ENCODE measurements at places on chromosomes 5 and 9.

DNA sequence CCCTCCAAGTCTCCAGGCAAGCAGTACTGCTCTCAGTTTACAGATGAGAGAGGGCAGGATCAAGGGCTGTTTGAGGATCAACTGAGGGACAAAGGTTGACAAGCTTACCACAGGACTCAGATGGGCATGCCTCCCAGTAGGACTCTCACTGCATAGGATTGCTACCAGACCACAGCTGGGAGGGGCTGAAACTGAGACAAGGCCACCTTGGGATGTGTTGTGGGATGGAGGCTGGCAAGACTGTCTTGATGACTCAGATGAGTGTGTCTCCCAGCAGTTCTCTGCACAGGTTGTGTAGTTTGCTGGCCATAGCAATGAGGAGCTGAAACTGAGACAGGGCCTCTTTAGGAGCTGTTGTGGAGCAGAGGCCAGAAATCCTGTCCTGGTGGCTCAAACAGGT lies 222.2 kb upstream of the IRX1 start:
- no peak for DNase-seq
- H3K27me3 ChIP-seq = no peaks in the 10 kb centered on the region
- no peak overlapping the region for H3K27ac ChIP-seq
- no peak overlapping the region for H3K4me3 ChIP-seq
- no peaks in the 10 kb centered on the region for H3K4me1 ChIP-seq
- H3K36me3 ChIP-seq = no peaks in the 10 kb centered on the region

- H3K4me3 ChIP-seq = no peak overlapping the region
- DNase-seq = no peak
Measured at GRCh38 chr5:133930061-133930812, 38.2 kb downstream of the C5orf15 start.

DNA sequence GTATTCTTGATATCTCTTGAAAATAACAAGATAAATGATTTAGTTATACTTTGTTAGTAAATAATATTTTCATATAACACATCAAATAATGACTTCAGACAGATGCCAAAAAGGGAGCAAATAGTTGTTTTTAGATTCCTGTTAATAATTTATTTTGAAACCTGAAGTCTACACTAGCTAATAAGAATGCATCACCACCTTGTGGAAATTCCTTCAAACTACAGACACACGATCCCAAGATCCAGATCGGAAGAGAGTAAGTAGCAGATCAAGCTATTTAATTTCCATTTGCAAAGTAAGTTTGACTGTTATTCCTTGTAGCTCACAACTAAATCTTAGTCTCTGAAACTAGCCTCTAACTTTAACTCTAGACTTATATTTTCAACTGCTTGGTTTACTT lies 35.5 kb upstream of the ISL1 start:
- no peak for DNase-seq
- no peaks in the 10 kb centered on the region for H3K36me3 ChIP-seq
- H3K4me3 ChIP-seq = no peak overlapping the region
- H3K4me1 ChIP-seq = peaks cover 6% of the 10 kb centered on the region
- H3K27ac ChIP-seq = no peak overlapping the region

GRCh38 chr9:108156270-108156998 lies 666.9 kb upstream of the KLF4 start:
- no peaks in the 10 kb centered on the region for H3K36me3 ChIP-seq
- no peak overlapping the region for H3K4me3 ChIP-seq
- peak overlapping the region; percentile 40 for H3K27ac ChIP-seq
- no peak for DNase-seq
- peaks cover 15% of the 10 kb centered on the region for H3K4me1 ChIP-seq
- H3K27me3 ChIP-seq = no peaks in the 10 kb centered on the region

- H3K27ac ChIP-seq = peak overlapping the region; percentile 55
- peaks cover 52% of the 10 kb centered on the region for H3K4me1 ChIP-seq
- H3K4me3 ChIP-seq = no peak overlapping the region
- H3K36me3 ChIP-seq = no peaks in the 10 kb centered on the region
- no peak for DNase-seq
- no peaks in the 10 kb centered on the region for H3K27me3 ChIP-seq
Measured at GRCh38 chr5:52947851-52948250, 41.3 kb upstream of the ITGA2 start.

- H3K27me3 ChIP-seq = no peaks in the 10 kb centered on the region
- peaks cover 8% of the 10 kb centered on the region for H3K4me1 ChIP-seq
- no peak for DNase-seq
Measured at GRCh38 chr9:114390952-114391351, 3.2 kb upstream of the AKNA start.

- no peaks in the 10 kb centered on the region for H3K27me3 ChIP-seq
- no peak overlapping the region for H3K27ac ChIP-seq
- no peaks in the 10 kb centered on the region for H3K36me3 ChIP-seq
- H3K4me1 ChIP-seq = no peaks in the 10 kb centered on the region
- no peak overlapping the region for H3K4me3 ChIP-seq
Measured at GRCh38 chr5:61205013-61205412, 42.7 kb upstream of the SMIM15 start.

- no peak for DNase-seq
- no peak overlapping the region for H3K4me3 ChIP-seq
- no peaks in the 10 kb centered on the region for H3K36me3 ChIP-seq
- no peaks in the 10 kb centered on the region for H3K27me3 ChIP-seq
Measured at GRCh38 chr5:124671193-124671592, 75.2 kb downstream of the ZNF608 start.

DNA sequence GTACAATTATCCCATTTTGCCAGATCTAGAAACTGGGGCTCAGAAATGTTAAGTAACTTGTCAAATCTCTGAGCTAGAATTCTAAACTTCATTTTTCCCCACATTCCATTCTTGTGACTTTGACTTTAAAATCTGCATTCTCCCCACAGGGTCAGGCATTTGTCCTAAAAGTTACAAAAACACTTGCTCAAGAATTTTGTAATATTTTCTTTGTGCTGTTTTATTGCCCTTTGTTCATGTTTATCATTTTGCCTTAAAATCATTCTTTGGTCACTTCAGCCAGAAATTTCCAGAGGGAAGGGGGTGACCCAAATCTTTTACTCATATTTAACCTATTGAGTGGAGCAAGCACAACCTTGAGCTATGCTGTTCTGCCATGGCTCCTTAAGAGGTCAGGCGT lies 120.1 kb upstream of the CCL21 start:
- H3K27me3 ChIP-seq = no peaks in the 10 kb centered on the region
- no peak for DNase-seq
- no peaks in the 10 kb centered on the region for H3K4me1 ChIP-seq
- no peaks in the 10 kb centered on the region for H3K36me3 ChIP-seq

DNA sequence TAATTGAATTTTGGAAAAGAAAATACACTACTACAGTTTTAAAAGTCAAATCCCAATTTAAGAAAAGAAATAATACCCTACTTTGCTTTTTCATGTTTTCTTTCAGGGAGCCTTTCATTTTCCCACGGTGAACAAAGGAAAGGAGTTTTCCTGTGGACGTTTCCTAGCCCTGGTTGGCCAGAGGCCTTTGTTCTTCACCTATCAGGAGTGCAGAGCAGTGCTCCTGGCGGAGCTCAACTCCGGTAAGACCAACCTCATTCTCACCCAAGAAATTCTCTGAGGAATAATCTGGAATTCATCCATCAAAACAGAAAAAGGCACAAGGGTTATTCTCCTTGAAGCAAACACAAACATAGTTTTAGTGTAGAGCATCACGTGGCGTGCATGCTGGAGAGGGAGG lies 248.9 kb downstream of the ADGRV1 start:
- no peak for DNase-seq
- H3K4me3 ChIP-seq = no peak overlapping the region
- H3K27ac ChIP-seq = no peak overlapping the region
- H3K4me1 ChIP-seq = no peaks in the 10 kb centered on the region

DNA sequence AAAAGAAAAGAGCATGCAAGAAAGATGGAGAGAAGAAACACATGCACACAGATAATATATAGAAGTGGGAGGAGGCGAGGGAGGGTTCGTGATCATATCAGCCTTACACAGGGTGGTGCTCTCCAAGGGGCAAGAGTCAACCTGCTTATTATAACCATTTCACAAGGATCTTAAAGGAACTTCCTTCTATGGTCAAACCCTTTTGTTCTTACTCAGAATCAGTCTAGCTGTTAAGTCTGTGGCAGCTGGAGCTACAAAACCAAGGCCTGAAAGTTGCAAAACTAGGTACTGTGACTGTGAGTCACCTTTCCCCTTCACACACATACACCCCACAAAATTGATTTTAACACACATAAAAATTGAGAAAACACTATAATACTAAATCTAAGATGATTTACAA lies 18.5 kb upstream of the ERMP1 start:
- no peak for DNase-seq
- no peaks in the 10 kb centered on the region for H3K27me3 ChIP-seq
- no peak overlapping the region for H3K4me3 ChIP-seq
- peak overlapping the region; percentile 49 for H3K27ac ChIP-seq
- no peaks in the 10 kb centered on the region for H3K36me3 ChIP-seq
- H3K4me1 ChIP-seq = peaks cover 15% of the 10 kb centered on the region

GRCh38 chr9:87193151-87193550 lies 245.8 kb upstream of the GAS1 start:
- no peak overlapping the region for H3K27ac ChIP-seq
- H3K27me3 ChIP-seq = no peaks in the 10 kb centered on the region
- H3K4me3 ChIP-seq = no peak overlapping the region
- no peak for DNase-seq

DNA sequence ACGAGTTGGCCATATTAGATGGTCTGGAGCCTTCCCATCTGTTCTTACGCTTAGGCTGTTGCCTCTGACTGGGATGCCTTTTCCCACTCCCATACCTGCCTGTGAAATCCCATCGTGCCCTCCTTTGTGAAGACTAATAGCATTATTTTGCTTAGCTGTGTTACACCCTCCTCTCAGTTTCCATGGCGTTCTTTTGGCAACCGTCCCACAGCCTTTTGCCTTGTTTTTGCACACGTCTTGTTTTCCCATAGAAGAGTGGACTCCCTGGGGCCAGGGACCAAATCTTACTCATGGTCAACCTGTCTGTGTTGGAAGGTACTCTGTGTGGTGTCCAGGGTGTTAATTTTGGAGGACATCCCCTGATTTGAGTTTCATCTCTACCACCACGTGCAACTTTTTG lies 242.1 kb downstream of the HSPA4 start:
- H3K27ac ChIP-seq = no peak overlapping the region
- no peaks in the 10 kb centered on the region for H3K36me3 ChIP-seq
- no peaks in the 10 kb centered on the region for H3K27me3 ChIP-seq

GRCh38 chr9:21906881-21907280 lies 87.3 kb downstream of the CDKN2A start:
- H3K36me3 ChIP-seq = peaks cover 12% of the 10 kb centered on the region
- H3K27ac ChIP-seq = no peak overlapping the region
- H3K27me3 ChIP-seq = no peaks in the 10 kb centered on the region
- H3K4me1 ChIP-seq = no peaks in the 10 kb centered on the region
- no peak for DNase-seq
- H3K4me3 ChIP-seq = no peak overlapping the region

DNA sequence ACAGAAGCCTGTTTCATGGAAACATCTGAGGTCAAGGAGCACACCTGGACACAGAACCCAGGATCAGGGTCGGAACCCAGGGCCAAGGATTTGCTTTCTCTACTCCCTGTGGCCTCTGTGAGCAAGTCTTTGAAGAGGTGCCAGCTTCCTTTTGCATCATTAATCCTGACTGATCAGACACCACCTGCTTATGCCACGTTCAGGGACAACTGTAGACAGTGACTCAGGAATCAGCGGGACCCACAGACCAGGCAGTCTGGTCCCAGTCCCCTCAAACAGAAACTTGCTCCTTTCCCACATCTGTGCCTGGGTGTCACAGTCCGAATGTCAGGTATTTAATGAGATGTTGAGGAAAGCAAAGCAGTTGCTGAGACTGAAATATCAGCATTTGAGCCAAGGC lies 154.8 kb downstream of the SGCD start:
- H3K27ac ChIP-seq = no peak overlapping the region
- no peaks in the 10 kb centered on the region for H3K36me3 ChIP-seq
- H3K27me3 ChIP-seq = no peaks in the 10 kb centered on the region
- no peak overlapping the region for H3K4me3 ChIP-seq

- no peaks in the 10 kb centered on the region for H3K27me3 ChIP-seq
- H3K36me3 ChIP-seq = no peaks in the 10 kb centered on the region
- no peak overlapping the region for H3K4me3 ChIP-seq
Measured at GRCh38 chr5:173392172-173392571, 64.0 kb upstream of the STC2 start.

- no peak for DNase-seq
- no peak overlapping the region for H3K4me3 ChIP-seq
- no peaks in the 10 kb centered on the region for H3K36me3 ChIP-seq
Measured at GRCh38 chr9:82590845-82591244, 472.1 kb downstream of the RASEF start.

- DNase-seq = no peak
- H3K27ac ChIP-seq = no peak overlapping the region
- H3K4me1 ChIP-seq = no peaks in the 10 kb centered on the region
Measured at GRCh38 chr5:145260670-145261069, 574.5 kb downstream of the PRELID2 start.

DNA sequence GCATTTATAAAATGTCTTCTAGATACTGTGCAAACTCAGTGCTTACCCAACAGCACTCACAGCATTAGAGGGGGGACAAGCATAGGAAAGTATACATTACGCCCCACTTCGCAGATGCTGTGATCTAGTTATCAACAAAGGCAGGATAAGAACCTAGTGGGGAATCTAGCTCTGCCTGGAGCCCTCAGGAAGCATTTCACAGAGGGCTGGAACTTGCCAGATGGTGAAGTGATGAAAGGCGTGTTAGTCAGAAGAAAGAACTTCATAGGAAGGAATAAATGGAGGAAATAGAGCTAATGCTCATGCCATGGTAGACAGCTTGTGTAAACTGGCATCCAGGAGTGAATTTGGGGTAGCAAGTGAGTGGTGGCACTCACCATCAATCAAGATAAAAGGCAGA lies 25.8 kb downstream of the DIRAS2 start:
- no peak overlapping the region for H3K4me3 ChIP-seq
- H3K27ac ChIP-seq = no peak overlapping the region
- H3K27me3 ChIP-seq = peaks cover 18% of the 10 kb centered on the region

GRCh38 chr9:121601194-121601593 lies 50.2 kb upstream of the DAB2IP start:
- no peaks in the 10 kb centered on the region for H3K36me3 ChIP-seq
- H3K4me1 ChIP-seq = no peaks in the 10 kb centered on the region
- no peak for DNase-seq
- peaks cover 8% of the 10 kb centered on the region for H3K27me3 ChIP-seq
- no peak overlapping the region for H3K27ac ChIP-seq

DNA sequence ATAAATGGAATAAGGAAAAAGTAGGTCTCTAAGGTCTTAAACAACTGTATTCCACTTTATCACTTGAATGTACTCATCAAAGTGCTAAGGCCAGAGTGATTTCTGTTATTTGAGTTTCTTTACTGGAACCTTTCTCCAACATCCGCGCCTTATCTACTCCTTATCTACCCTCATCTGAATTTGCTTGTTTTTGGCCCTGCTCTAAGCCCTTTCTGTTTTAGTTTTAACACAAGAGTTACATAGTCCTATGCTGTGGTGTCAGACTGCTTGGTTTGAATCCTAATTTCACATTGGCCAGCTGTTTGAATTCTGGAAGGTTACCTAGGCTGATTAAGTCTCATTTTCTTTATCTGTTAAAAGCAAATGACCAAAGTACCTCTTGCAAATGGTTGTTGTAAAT lies 128.3 kb downstream of the PCSK5 start:
- H3K4me3 ChIP-seq = no peak overlapping the region
- no peaks in the 10 kb centered on the region for H3K4me1 ChIP-seq
- no peaks in the 10 kb centered on the region for H3K36me3 ChIP-seq
- H3K27ac ChIP-seq = no peak overlapping the region
- H3K27me3 ChIP-seq = no peaks in the 10 kb centered on the region

GRCh38 chr9:116160676-116161571 lies 7.3 kb downstream of the PAPPA start:
- H3K36me3 ChIP-seq = no peaks in the 10 kb centered on the region
- H3K27ac ChIP-seq = no peak overlapping the region
- no peak overlapping the region for H3K4me3 ChIP-seq
- peaks cover 9% of the 10 kb centered on the region for H3K4me1 ChIP-seq

- no peak for DNase-seq
- H3K36me3 ChIP-seq = peaks cover 100% of the 10 kb centered on the region
- H3K27ac ChIP-seq = peak overlapping the region; percentile 1
- no peaks in the 10 kb centered on the region for H3K27me3 ChIP-seq
- H3K4me1 ChIP-seq = peaks cover 67% of the 10 kb centered on the region
Measured at GRCh38 chr5:43304525-43304924, 8.7 kb downstream of the HMGCS1 start.
